ENCODE measurements at places on chromosomes 4 and X.

DNA sequence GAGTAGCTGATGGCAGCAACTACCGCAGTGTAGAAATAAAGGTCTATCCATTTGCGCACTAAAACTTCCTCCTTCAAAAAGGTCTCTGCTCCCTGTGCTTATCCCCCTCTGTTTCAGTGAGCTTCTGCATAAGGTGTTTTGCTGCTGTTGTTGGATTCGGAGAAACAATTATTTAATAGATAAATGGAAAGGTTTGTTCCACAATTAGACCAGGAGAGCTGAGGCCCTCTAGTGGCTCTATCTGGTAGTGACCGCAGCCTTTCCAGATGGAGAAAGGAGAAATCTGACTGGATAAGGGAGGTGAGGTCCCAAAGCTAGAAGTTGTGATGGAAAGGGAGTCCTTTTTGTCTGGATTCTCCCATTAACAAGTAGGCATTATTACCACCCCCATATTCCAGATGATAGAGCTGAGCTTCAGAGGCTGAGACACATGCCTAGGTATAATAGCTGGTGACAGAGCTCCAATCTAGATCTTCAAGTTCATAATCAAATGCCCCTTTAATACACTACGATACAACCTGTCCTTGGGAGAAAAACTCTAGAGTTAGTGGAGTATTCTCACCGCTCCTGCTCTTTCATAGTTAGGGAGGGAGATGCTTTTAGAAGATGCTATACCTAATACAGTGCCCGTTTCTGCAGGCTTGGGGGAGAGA lies 5.1 kb upstream of the GABRQ start:
- peak; percentile 0 for DNase-seq

- no peak for DNase-seq
These were observed 39.3 kb downstream of the GASK1B start for GRCh38 chr4:158133551-158133950.

- no peak for DNase-seq
These were observed 33.3 kb downstream of the HMGN5 start for GRCh38 chrX:81168391-81168790.

DNA sequence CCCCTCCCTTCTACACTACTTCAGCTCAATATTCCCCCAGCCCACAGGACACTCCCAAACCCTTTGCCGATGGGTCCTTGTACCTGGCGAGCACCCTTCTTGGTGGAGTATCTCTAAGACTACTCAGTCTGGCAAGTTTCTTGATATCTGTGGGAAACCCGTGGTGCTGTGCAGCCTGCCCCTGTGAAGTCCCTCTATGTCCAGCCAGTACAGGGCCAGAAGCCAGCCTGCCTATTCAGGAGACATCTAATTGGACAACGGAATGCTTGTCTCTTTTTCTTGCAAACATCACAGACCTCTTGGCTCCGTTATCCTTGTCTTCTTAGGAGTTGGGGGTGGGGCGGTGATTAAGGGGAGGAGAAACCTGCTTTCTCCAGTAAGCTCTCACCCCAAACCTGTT lies 3.7 kb upstream of the IGFBP7 start:
- DNase-seq: no peak

GRCh38 chrX:63761639-63762038 lies 23.4 kb downstream of the ARHGEF9 start:
- no peak for DNase-seq

Measured in hippocampal formation (tissue), 2 donors.